ENCODE measurements at places on chromosomes 13 and 19. TPM values are rescaled to one million over a fixed set of nuclear protein-coding genes. Genes with fewer than 3 reads are reported as not detected.

KRTDAP gene
- 3.1 TPM for total RNA-seq

LILRB4 gene
- under 0.01 TPM for total RNA-seq

CYP2F1 gene
- not detected for total RNA-seq

NCCRP1 gene
- total RNA-seq = 4.8 TPM

ZNF708 gene
- total RNA-seq = 3.1 TPM

PLVAP gene
- not detected for total RNA-seq

GPR12 gene
- not detected for total RNA-seq

SULT2A1 gene
- not detected for total RNA-seq

AMH gene
- not detected for total RNA-seq

BEST2 gene
- total RNA-seq = not detected

TEX101 gene
- total RNA-seq = not detected

SLC25A41 gene
- 0.21 TPM for total RNA-seq

ZNF576 gene
- 10.8 TPM for total RNA-seq

CGB7 gene
- total RNA-seq = 0.96 TPM

ZNF83 gene
- total RNA-seq = 86.3 TPM

NLRP4 gene
- not detected for total RNA-seq

ADAMTSL5 gene
- 4.5 TPM for total RNA-seq

GNG8 gene
- total RNA-seq = not detected

KLHL1 gene
- total RNA-seq = not detected

AKT2 gene
- total RNA-seq = 68.2 TPM

CALR3 gene
- not detected for total RNA-seq

CGB5 gene
- 0.24 TPM for total RNA-seq

KCNRG gene
- total RNA-seq = 4.5 TPM

CEACAM3 gene
- total RNA-seq = not detected

F10 gene
- total RNA-seq = not detected

CAMSAP3 gene
- total RNA-seq = 12.3 TPM

KLF1 gene
- not detected for total RNA-seq

GAS6 gene
- 130 TPM for total RNA-seq

NXNL1 gene
- total RNA-seq = not detected

PABPC3 gene
- total RNA-seq = under 0.01 TPM

LGI4 gene
- under 0.01 TPM for total RNA-seq

Measured in tracheal epithelial cell (primary cell).